Heart right ventricle (tissue), 16 donors: ENCODE measurements at places on chromosomes 2 and 18. TPM values are rescaled to one million over a fixed set of nuclear protein-coding genes. Genes with fewer than 3 reads are reported as not detected.

GRCh38 chr2:128373451-128374000, 54.9 kb upstream of the HS6ST1 start:
- H3K27ac ChIP-seq, result no peak overlapping the region
- no peaks in the 10 kb centered on the region for H3K36me3 ChIP-seq
- no peak overlapping the region for H3K4me3 ChIP-seq
- DNase-seq, result no peak

DNA sequence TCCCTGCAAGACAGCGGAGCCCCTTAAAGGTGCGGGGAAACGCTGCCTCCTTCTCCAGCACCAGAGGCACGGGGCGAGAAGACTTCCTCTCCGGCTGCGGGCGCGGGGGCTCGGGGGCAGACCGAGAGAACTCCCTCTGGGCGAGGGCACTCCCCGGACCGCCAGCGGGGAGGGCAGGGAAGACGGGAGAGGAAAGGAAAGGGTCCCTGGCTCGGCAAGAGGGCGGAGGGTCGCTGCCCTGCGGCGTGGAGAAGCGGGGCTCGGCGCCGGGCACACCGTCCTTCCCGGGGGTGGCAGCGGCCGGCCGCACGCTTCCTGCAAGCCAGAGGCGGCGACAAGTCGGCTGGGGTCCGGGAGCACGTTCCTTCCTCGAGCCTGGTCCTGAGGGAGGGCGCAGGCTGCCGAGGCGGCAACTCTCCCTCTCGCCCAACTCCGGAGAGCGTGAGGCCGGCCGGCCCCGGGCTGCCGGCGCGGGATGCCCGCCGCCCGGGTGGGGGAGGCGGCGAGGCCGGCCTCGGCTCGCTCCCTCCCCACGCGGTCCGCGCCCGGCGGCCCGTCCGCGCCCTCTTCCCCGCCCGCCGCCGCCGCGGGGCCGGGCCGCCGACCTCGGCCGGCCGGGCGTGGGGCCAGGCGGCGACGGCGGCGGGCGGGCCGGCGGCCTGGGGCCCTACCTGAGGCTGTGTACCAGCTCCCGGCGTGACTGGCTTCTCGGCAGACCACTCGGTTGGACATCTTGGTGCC, 1.1 kb downstream of the MEMO1 start:
- peak; percentile 46 for DNase-seq
- peak overlapping the region; percentile 49 for H3K27ac ChIP-seq
- peaks cover 39% of the 10 kb centered on the region for H3K4me1 ChIP-seq
- H3K27me3 ChIP-seq, result no peaks in the 10 kb centered on the region
- H3K36me3 ChIP-seq, result no peaks in the 10 kb centered on the region
- H3K4me3 ChIP-seq, result peak overlapping the region; percentile 67

GRCh38 chr2:48059975-48060374, 153.7 kb upstream of the FBXO11 start:
- no peak for DNase-seq
- no peak overlapping the region for H3K27ac ChIP-seq
- H3K27me3 ChIP-seq, result no peaks in the 10 kb centered on the region
- H3K4me3 ChIP-seq, result no peak overlapping the region
- no peaks in the 10 kb centered on the region for H3K36me3 ChIP-seq

- H3K4me1 ChIP-seq, result peaks cover 29% of the 10 kb centered on the region
- no peak overlapping the region for H3K4me3 ChIP-seq
- no peak overlapping the region for H3K27ac ChIP-seq
- no peaks in the 10 kb centered on the region for H3K36me3 ChIP-seq
Observed at GRCh38 chr2:30978854-30979253, 159.4 kb downstream of the GALNT14 start.

DNA sequence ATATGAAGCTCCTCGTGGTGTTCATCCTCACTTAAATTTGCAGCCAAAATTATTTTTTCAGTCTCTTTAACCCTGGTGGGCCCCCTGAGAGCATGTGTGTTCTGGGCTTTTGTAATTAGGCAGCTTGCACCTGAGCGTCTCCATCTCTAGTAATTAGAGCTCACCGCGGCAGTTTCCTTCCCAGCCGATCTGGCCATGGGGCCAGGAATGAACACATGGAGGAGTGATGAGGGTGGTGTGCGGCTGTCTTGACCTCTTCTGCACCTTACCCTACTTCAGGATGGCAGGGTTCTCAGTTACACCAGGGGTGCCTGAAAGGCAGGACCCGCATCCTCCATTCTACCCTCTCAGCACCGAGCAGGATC, 98.5 kb downstream of the AFF3 start:
- H3K4me3 ChIP-seq, result no peak overlapping the region
- no peaks in the 10 kb centered on the region for H3K27me3 ChIP-seq
- H3K27ac ChIP-seq, result no peak overlapping the region
- no peaks in the 10 kb centered on the region for H3K36me3 ChIP-seq

DNA sequence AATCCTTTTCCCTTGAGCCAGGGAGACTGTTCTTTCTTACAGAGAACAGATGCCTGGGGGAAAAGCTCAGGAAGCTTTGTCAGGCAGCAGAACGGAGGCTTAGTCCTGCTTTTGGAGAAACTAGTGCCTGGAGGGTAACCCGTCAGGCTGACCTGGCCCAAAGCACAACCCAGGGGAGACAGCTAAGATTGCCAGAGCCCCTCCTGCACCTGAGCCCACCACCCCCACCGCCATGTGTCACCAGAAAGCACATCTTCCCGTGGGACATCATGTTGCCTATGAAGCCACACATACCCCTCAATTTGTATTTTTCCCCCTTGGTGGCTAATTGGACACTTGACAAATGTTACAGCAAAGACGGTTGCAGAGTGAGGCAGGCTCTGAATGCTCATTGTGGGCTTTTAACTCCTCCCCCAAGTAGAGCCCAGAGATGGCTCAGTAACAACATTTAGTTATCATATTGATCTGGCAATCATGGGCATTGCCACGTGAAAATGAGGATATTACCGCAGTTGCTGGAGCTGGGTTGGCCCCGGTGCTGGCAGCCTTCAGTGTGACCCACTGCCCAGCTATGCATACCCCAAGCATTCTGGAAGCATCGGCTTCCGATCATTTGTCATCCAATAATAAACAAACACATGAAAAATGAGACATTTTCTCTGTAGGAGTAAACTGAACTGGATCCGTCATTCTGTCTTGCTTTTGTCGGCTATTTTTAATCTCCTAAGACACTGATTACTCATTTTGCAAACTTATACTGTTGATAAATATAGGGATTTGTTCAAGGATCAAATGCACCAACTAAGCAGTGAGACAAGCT, 229.5 kb downstream of the ATAD2B start:
- H3K36me3 ChIP-seq, result no peaks in the 10 kb centered on the region
- peaks cover 6% of the 10 kb centered on the region for H3K4me1 ChIP-seq
- H3K27ac ChIP-seq, result no peak overlapping the region
- H3K27me3 ChIP-seq, result no peaks in the 10 kb centered on the region

- H3K4me1 ChIP-seq, result no peaks in the 10 kb centered on the region
- no peak overlapping the region for H3K4me3 ChIP-seq
- no peak overlapping the region for H3K27ac ChIP-seq
- no peak for DNase-seq
- no peaks in the 10 kb centered on the region for H3K36me3 ChIP-seq
Observed at GRCh38 chr2:50958504-50958903, 73.4 kb downstream of the NRXN1 start.

- DNase-seq, result no peak
- H3K4me1 ChIP-seq, result no peaks in the 10 kb centered on the region
- no peaks in the 10 kb centered on the region for H3K27me3 ChIP-seq
- H3K4me3 ChIP-seq, result no peak overlapping the region
- H3K27ac ChIP-seq, result no peak overlapping the region
Observed at GRCh38 chr18:11512096-11513025, 97.0 kb upstream of the SLC35G4 start.

GRCh38 chr2:112645310-112646101, at the start of gene SLC20A1:
TSS of gene SLC20A1 (plus strand) at chr2:112645939. CDS start at chr2:112646829, 890 bp downstream.
- H3K36me3 ChIP-seq, result peaks cover 34% of the 10 kb centered on the region
- DNase-seq, result peak; percentile 93
- H3K4me3 ChIP-seq, result peak within 1 kb of the TSS; percentile 71
- peaks cover 16% of the 10 kb centered on the region for H3K4me1 ChIP-seq
- H3K27me3 ChIP-seq, result no peaks in the 10 kb centered on the region
- peak within 1 kb of the TSS; percentile 94 for H3K27ac ChIP-seq

DNA sequence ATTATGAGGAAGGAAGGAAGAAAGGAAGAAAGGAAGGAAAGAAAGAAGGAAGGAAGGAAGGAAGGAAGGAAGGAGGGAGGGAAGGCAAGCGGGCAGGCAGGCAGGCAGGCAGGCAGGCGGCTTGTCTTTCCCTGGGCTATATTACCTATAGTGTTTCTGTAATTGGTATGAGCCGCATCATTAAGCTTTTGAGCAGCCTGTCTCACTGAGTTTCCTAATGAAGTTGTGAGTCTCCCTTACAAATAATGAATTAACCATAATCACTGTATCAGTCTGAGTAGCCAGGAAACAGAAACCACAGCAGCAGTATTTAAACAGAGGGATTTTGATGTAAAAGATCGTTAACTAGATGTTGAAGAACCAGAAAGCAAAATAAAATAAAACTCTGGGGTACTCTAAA, 11.8 kb upstream of the SULT1C3 start:
- H3K4me1 ChIP-seq, result no peaks in the 10 kb centered on the region
- no peak overlapping the region for H3K4me3 ChIP-seq
- no peaks in the 10 kb centered on the region for H3K27me3 ChIP-seq
- H3K27ac ChIP-seq, result no peak overlapping the region
- H3K36me3 ChIP-seq, result no peaks in the 10 kb centered on the region

DNA sequence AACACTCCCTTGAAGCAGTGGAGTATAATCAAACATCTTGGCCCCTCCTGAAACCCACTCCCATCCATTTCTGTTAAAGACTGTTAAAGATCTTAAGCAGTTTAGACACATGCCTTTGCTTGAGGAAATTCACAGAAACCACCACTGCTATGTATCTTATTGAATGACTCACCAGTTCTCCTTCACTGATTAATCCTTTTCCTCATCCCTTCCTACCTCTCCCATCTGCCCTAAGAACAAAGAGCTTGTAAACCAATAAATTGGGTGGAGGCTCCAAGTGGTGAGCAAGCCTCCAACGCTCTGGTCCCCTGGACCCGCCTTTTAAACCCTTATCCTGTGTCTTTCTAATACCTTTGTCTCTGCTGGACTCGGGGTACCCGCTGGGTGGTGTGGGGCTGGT, 746.1 kb downstream of the LRP1B start:
- H3K4me3 ChIP-seq, result no peak overlapping the region
- DNase-seq, result no peak
- H3K4me1 ChIP-seq, result no peaks in the 10 kb centered on the region
- H3K27ac ChIP-seq, result no peak overlapping the region
- no peaks in the 10 kb centered on the region for H3K36me3 ChIP-seq
- H3K27me3 ChIP-seq, result no peaks in the 10 kb centered on the region

DNA sequence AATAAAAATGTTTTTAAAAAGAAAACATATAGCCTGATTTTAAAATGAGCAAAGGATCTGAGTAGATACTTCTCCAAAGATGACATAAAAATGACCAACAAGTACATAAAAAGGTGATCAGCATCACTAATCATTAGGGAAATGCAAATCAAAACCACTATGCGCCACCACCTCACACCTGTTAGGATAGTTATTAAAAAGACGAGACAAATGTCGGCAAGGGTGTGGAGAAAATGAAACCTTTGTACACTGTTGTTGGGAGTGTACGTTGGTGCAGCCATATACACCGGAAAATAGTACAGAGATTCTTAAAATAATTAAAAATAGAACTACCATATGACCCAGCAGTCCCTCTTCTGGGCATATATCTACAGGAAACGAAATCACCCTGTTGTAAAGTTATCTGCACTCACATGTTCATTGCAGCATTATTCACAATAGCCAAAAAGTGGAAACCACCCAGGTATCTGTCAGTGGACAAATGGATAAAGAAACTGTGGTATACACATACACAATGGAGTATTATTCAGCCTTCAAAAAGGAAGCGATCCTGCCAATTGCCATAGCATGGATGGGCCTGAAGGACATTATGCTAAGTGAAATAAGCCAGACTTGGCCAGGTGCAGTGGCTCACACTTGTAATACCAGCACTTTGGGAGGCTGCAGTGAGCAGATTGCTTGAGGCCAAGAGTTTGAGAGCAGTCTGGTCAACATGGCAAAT, 91.6 kb downstream of the PRKRA start:
- H3K27me3 ChIP-seq, result no peaks in the 10 kb centered on the region
- H3K4me1 ChIP-seq, result no peaks in the 10 kb centered on the region
- no peak overlapping the region for H3K27ac ChIP-seq
- no peak overlapping the region for H3K4me3 ChIP-seq

DNA sequence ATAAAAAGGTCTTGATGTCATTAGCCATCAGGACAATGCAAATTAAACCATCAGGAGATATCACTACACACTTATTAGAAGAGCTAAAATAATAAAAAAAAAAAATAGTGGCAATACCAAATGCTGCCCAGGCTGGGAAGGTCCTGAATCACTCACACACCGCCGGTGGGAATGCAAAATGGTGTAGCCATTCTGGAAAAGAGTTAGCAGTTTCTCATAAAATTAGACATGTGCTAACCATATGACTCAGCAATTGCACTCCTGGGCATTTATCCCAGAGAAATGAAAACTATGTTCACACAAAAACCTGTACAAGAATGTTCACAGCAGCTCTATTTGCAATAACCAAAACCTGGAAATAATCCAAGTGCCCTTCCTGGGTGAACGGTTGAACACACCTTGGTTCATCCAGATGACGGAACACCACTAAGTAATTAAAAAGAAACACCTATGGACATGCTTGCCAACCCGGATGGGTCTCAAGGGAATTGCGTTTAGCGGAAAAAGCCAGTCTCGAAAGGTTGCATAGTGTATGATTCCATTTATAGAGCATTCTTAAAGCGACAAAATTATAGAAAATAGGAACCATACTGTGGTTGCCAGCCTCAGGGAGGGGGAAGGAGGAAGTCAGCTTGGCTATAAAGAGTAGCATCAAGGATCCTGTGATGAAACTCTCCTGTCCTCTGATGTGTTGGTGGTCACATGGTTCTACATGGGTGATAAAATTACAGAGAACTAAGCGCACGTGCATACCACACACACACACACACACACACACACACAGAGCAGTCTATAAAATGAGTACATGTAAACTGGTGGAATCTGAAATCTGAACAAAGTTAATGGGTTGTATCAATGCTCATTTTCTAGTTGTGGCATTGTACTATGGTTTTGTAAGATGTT, 4.6 kb downstream of the MBP start:
- H3K27me3 ChIP-seq, result peaks cover 40% of the 10 kb centered on the region
- no peak overlapping the region for H3K4me3 ChIP-seq
- peak overlapping the region; percentile 17 for H3K27ac ChIP-seq

Gene C2orf15
- polyA plus RNA-seq, result 0.03 TPM

Gene MC4R
- polyA plus RNA-seq, result not detected

Gene GALNT13
- 0.01 TPM for polyA plus RNA-seq

Gene SERPINB2
- 0.12 TPM for polyA plus RNA-seq

Gene UGT1A5
- not detected for polyA plus RNA-seq

Gene SMCHD1
- polyA plus RNA-seq, result 7.5 TPM

Gene CD8B
- 0.28 TPM for polyA plus RNA-seq

Gene LIPG
- 3.1 TPM for polyA plus RNA-seq

Gene PSMA8
- polyA plus RNA-seq, result not detected

Gene NT5C1B
- polyA plus RNA-seq, result not detected

Gene SH3RF3
- 8.9 TPM for polyA plus RNA-seq

Gene NABP1
- polyA plus RNA-seq, result 3.0 TPM

Gene GALM
- polyA plus RNA-seq, result 11.9 TPM
